Glutamatergic neuron (in vitro differentiated cells): ENCODE measurements at places on chromosomes 7 and 10. TPM values are rescaled to one million over a fixed set of nuclear protein-coding genes. Genes with fewer than 3 reads are reported as not detected.

- peak overlapping the region; percentile 82 for H3K27ac ChIP-seq
- H3K27me3 ChIP-seq = peaks cover 4% of the 10 kb centered on the region
- no peak for DNase-seq
- peaks cover 36% of the 10 kb centered on the region for H3K4me1 ChIP-seq
- no peaks in the 10 kb centered on the region for H3K36me3 ChIP-seq
These were observed 489.4 kb upstream of the SORCS1 start for GRCh38 chr10:107653832-107654287.

SPDYE9 gene
- 0.25 TPM for total RNA-seq

GRCh38 chr10:70816220-70816894, 609 bp downstream of the SGPL1 start:
- peak overlapping the region; percentile 84 for H3K27ac ChIP-seq
- H3K4me1 ChIP-seq = peaks cover 16% of the 10 kb centered on the region
- no peaks in the 10 kb centered on the region for H3K36me3 ChIP-seq
- peak overlapping the region; percentile 91 for H3K4me3 ChIP-seq
- DNase-seq = peak; percentile 77

- no peaks in the 10 kb centered on the region for H3K36me3 ChIP-seq
- H3K4me3 ChIP-seq = no peak overlapping the region
- DNase-seq = no peak
- H3K27ac ChIP-seq = no peak overlapping the region
- peaks cover 2% of the 10 kb centered on the region for H3K27me3 ChIP-seq
- peaks cover 4% of the 10 kb centered on the region for H3K4me1 ChIP-seq
These were observed 2.8 kb downstream of the TFEC start for GRCh38 chr7:116027786-116028185.

GRCh38 chr7:42617806-42618457, 293.9 kb downstream of the C7orf25 start:
- no peaks in the 10 kb centered on the region for H3K4me1 ChIP-seq
- peaks cover 1% of the 10 kb centered on the region for H3K27me3 ChIP-seq
- no peak overlapping the region for H3K27ac ChIP-seq
- no peak overlapping the region for H3K4me3 ChIP-seq

- peak within 1 kb of the TSS; percentile 87 for H3K4me3 ChIP-seq
- H3K27ac ChIP-seq = peak within 1 kb of the TSS; percentile 22
- H3K36me3 ChIP-seq = no peaks in the 10 kb centered on the region
- H3K27me3 ChIP-seq = peaks cover 11% of the 10 kb centered on the region
- H3K4me1 ChIP-seq = no peaks in the 10 kb centered on the region
These were observed at the start of gene HACD1 for GRCh38 chr10:17617031-17617911. TSS of gene HACD1 (minus strand) at chr10:17617374. CDS start at chr10:17617339, 35 bp downstream.

GRCh38 chr10:61804414-61804813, 97.1 kb upstream of the ARID5B start:
- H3K27ac ChIP-seq = no peak overlapping the region
- no peaks in the 10 kb centered on the region for H3K27me3 ChIP-seq
- no peaks in the 10 kb centered on the region for H3K4me1 ChIP-seq
- DNase-seq = no peak

SFRP4 gene
- 2.2 TPM for total RNA-seq

DNA sequence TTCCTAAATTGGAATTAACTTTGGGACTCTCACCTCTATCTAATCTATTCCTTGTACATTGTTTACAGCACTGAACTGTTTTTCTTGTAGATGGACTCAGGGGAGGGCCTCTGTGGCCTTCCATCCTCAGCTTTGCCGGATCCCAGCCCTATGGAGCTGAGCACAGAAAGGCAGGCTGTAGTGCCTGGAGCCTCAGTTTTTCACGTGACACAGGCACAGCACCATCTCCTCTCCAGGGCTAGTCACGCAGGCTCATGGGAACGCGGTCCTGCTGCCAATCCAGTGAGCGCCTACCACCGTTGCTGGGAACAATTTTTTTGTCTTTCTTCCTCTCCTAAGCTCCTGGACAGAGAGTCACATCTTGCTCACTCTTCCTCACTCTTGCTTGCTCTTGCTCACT, 75.6 kb upstream of the DDC start:
- no peak for DNase-seq
- no peak overlapping the region for H3K27ac ChIP-seq
- no peak overlapping the region for H3K4me3 ChIP-seq
- H3K27me3 ChIP-seq = no peaks in the 10 kb centered on the region

GRCh38 chr10:114024876-114025610, 18.6 kb upstream of the ADRB1 start:
- DNase-seq = no peak
- H3K4me3 ChIP-seq = no peak overlapping the region

DNA sequence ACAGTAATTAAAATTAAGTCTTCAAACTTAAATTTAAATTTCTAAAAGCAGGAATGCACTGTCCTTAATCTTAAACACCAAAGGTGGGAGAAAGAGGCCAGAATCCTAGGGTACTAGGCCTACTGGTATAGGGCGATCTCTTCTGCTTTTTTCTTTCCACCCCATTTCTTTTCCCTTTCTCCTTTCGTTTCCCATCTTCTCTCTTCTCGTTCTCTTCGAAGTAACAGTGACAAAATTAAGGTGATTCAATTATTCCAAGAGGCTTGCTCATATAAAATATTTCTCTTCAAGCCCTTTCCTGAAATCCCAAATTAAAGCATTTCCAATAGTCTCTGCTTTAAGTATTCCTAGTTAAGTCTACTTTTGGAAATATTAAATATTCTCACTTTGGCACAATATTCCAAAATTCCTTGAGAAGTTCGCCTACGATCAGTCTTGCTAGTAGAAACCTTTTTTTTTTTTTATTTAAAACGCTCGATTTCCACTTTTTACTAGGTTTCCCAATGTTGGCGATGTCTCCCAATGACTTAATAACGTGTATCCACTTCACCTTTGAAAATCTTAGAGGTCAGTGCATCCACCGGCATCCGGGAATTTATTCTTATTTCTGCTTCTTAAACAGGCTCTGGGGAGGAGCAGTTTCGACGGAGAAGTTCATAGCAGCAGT, 765 bp upstream of the LCOR start:
- H3K27me3 ChIP-seq = peaks cover 14% of the 10 kb centered on the region
- H3K27ac ChIP-seq = peak overlapping the region; percentile 83
- DNase-seq = no peak
- H3K4me3 ChIP-seq = peak overlapping the region; percentile 88
- H3K4me1 ChIP-seq = peaks cover 12% of the 10 kb centered on the region

DNA sequence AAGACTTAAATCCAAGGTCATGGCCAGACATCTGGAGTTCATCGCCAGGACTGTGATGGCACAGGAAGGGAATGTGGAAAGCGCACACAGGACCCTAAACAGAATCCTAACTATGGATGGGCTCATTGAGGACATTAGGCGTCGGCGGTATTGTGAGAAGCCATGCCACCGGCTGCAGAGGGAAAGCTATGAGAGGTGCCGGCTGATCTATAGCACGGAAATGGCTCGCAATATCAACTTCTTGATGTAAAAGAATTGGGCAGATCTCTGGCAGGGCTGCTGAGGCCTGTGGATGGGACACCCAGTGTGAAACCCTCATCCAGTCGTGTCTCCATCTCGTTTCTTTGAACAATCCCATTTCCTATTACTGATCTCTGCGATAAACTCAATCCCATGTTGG, 6.3 kb upstream of the CTBP2 start:
- peaks cover 3% of the 10 kb centered on the region for H3K27me3 ChIP-seq
- no peak for DNase-seq
- H3K27ac ChIP-seq = no peak overlapping the region

- H3K27ac ChIP-seq = no peak overlapping the region
- no peaks in the 10 kb centered on the region for H3K36me3 ChIP-seq
- H3K27me3 ChIP-seq = no peaks in the 10 kb centered on the region
- no peak overlapping the region for H3K4me3 ChIP-seq
- DNase-seq = no peak
These were observed 34.9 kb upstream of the CALD1 start for GRCh38 chr7:134744569-134744968.

DRGX gene
- 65.2 TPM for total RNA-seq

DNA sequence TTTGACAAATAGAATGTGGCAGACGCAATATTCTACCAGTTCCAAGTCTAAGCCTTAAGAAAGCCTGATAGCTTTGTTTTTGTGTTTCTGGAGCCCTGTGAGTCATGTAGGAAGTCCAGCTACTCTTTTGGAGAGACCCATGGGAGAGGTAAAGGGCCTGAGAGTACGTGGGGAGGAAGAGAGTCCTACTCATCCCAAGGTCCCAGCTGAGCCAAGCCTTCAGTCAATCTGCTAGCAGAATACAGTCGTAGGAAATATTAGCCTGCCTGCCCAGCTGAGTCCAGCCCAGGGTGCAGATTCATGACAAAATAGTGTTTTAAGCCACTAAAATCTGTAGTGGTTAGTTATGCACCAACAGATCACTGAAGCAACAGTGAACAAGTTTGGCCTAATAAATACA, 9.0 kb upstream of the GNA12 start:
- peaks cover 4% of the 10 kb centered on the region for H3K27me3 ChIP-seq
- H3K4me1 ChIP-seq = peaks cover 3% of the 10 kb centered on the region
- no peaks in the 10 kb centered on the region for H3K36me3 ChIP-seq
- H3K4me3 ChIP-seq = no peak overlapping the region

C7orf57 gene
- not detected for total RNA-seq

HOXA6 gene
- not detected for total RNA-seq

CALML5 gene
- not detected for total RNA-seq

DNA sequence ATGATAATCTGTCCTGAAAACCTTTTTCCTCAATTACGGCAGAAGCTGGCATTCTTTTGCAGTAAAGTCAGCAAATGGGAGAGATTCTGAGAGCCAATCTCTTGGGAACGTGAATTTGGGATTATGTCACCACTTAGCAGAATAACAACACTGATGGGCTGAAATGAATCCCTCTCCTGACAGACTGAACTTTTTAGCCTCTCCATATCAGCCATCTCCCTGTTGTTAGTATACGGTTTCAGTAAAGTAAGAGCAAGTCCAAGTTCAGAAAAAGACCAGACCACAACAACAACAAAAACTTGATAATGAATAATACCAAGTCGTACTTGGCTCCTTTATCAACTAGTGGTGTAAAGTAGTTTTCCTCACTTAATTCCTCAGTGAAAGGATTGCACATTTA, 1048.8 kb downstream of the GATA3 start:
- H3K36me3 ChIP-seq = no peaks in the 10 kb centered on the region
- peaks cover 6% of the 10 kb centered on the region for H3K4me1 ChIP-seq
- H3K4me3 ChIP-seq = no peak overlapping the region

GRCh38 chr10:14063531-14064285, 267.0 kb downstream of the FRMD4A start:
- no peaks in the 10 kb centered on the region for H3K36me3 ChIP-seq
- H3K27ac ChIP-seq = no peak overlapping the region
- DNase-seq = no peak
- no peak overlapping the region for H3K4me3 ChIP-seq
- H3K4me1 ChIP-seq = peaks cover 5% of the 10 kb centered on the region

GRCh38 chr7:157490465-157490912, 153.7 kb downstream of the DNAJB6 start:
- H3K36me3 ChIP-seq = no peaks in the 10 kb centered on the region
- no peak overlapping the region for H3K4me3 ChIP-seq
- no peak for DNase-seq
- H3K27ac ChIP-seq = no peak overlapping the region
- H3K4me1 ChIP-seq = no peaks in the 10 kb centered on the region

NPY gene
- not detected for total RNA-seq

DNA sequence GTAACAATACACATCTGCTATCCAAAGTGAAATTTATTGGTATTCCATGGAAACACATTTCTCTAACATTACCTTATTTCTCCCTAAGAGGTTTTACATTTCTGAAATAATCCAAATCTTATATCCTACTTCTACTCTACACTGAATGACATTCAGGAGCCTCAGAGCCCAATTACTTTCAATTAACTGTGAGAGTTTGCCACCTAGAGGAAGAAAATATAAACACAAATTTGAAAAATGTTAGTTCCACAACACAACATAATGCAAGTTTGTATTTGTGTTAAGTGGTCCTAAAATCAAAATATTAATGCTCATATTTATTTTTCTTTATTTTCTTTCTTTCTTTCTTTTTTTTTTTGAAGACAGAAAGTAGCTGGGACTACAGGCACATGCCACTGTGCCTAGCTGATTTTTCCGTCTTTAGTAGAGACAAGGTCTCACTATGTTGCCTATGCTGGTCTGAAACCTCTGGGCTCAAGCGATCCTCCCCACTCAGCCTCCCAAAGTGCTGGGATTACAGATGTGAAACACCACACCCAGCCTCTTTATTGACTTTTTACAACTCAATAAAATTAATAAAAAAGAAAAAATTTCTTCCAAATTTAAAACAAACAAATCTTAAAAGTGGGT, 46.0 kb downstream of the ATAD1 start:
- H3K27me3 ChIP-seq = no peaks in the 10 kb centered on the region
- H3K36me3 ChIP-seq = no peaks in the 10 kb centered on the region
- no peak for DNase-seq
- no peak overlapping the region for H3K4me3 ChIP-seq
- no peak overlapping the region for H3K27ac ChIP-seq

SLC26A5 gene
- not detected for total RNA-seq

HOXA13 gene
- total RNA-seq = not detected

FBXO24 gene
- 0.49 TPM for total RNA-seq

- no peak overlapping the region for H3K4me3 ChIP-seq
- H3K36me3 ChIP-seq = no peaks in the 10 kb centered on the region
- H3K27ac ChIP-seq = no peak overlapping the region
These were observed 81.4 kb upstream of the EMX2 start for GRCh38 chr10:117460846-117461765.

ODAD2 gene
- not detected for total RNA-seq

CYP2C19 gene
- total RNA-seq = not detected

GRCh38 chr7:40915071-40915470, 780.3 kb downstream of the SUGCT start:
- H3K4me3 ChIP-seq = no peak overlapping the region
- H3K36me3 ChIP-seq = no peaks in the 10 kb centered on the region
- no peaks in the 10 kb centered on the region for H3K4me1 ChIP-seq
- no peak overlapping the region for H3K27ac ChIP-seq
- DNase-seq = no peak
- no peaks in the 10 kb centered on the region for H3K27me3 ChIP-seq

MKX gene
- total RNA-seq = 0.42 TPM

DNA sequence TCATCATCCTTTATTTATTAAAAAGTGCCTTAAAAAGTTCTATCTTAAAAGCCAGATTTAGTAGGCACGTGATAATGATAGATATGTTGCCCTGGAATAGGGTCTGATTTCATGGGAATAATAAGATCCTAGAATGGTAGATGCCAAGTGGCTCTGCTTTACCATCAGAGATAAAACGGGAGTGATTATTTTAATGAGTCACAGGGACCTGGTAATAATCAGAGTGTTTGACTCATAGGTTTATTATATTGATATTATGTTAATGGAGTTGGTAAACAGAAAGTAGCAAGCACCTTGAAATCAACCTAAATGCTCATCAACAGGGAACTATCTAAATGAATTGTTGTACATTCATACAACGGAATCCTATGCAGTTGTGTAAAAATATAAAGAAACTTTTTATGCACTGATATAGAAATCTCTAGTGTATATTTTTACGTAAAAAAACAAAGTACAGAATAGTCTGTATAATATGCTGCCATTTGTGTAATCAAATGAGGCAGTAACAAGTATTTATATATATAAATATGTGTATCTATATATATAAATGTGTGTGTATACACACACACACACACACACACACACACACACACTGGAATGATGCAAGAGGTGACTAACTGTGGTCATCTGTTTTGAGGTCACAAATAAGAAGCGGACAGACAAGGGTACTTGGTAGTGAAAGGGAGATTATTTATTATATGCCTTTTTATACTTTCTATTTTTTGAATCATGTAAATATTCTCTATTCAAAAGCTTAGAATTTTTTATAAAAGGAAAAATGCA, 78.6 kb upstream of the DYNC1I1 start:
- H3K27me3 ChIP-seq = no peaks in the 10 kb centered on the region
- H3K4me3 ChIP-seq = no peak overlapping the region
- peak overlapping the region; percentile 67 for H3K27ac ChIP-seq
